Liver (tissue), 10 donors: ENCODE measurements at places on chromosomes 6 and 20. TPM values are rescaled to one million over a fixed set of nuclear protein-coding genes. Genes with fewer than 3 reads are reported as not detected.

GRCh38 chr6:163468738-163469137 lies 54.2 kb downstream of the QKI start:
- DNase-seq: no peak

DNA sequence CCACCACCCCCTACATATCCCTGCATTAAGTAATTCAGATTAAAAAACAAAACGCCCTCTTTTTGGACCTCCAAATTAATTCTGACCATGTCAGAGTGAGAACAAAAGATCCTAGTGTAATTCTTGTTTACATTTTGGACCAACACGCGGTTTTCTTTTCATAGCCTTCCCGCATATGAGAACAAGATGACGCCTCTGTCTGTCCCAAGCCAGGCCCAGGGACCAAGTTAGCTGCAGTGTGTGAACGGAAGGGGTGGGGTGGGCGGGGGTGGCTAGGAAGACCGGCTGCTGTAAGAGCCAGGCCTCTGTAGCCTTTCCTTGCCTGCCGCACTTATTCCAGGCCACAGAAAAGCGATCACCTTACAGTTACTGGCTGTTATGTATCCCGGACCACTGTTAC lies 68.0 kb downstream of the PLCG1 start:
- no peak for DNase-seq

DNA sequence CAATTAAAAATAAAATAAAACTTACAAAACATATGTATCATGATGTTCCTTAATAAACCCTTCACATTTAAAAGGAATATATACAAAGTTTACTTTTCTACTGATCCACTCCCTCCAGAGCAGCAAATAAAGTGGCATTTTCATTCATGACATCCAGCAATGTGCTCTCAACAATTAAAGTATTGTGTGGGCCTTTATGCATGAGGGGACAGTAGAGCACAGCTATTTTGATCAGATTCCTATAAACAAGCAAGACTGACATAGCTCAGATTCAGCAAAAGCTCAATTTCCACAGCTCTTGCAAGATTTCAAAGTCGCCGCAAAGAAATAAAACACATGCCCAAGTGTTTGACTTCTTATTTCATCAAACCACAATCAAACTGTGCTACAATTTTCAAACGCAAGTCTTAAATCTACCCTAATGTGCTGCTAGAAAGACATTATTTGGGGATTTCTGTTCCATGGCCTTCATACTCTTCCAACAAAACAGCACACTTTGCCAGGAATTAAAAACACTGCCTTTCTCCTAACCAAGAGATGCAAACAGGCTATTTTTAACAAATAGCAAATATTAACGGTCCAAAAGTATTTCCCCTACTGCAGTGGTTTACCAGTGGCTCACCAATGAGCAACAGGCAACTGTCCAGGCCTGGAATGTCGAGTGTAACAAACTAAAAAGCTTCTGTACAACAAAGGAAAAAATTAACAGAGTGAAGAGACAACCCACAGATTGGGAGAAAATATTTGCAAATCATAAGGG lies 52.3 kb downstream of the MBOAT1 start:
- no peak for DNase-seq

DNA sequence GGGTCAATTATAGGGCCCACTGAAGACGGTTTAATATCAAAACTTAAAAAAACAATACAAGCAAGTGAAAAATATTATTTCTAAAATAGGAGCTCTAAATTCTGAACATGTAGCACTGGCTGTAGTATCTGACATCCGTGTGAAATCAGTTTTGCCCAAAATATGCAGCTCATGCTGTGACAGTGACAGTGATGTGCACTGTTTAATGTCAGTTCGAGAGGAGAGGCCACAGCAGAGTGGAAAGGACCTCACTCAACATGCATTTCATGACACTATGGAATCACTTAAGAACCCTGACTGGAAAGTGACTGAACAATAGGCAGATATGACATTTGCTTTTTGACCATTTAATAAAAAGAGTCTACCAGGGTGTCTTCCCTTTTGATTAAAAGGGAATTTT lies 397.0 kb downstream of the FRK start:
- DNase-seq: no peak

DNA sequence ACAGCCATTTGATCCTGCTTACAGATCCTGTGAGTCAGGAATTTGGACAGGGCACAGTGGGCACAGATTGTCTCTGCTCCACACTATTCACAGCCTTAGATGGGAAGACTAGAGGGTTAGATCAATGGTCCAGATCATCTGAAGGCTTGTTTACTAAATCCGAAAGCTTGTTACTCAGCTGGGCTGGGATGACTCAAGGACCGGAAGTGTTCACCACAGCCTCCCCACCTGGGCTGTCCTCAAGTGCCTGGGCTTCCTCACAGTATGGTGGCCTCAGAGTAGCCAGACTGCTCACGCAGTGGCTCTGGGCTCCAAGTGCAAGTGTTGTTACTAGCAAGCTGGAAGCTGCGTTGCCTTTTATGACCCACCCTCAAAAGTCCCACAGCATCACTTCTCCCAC lies 75.4 kb upstream of the INSM1 start:
- DNase-seq: no peak

DNA sequence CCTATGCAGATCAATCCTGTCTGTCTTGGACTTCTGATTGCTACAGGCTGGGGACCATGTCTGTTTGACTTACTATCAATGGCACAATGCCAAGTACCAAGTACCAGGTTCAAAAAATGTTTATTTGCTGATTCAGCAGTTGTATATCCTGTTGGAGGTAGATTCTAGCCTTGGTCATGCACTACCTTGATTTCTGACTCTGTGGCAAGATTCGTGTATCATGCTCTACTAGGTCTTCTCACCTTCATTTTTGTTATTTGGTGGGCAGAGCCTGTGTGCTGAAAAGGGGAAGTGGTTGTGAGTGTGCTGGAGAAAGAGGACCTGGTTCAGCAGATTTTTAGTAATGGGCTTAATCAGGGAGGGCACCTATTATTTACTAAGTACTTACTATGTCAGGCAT lies 192.4 kb upstream of the MYLIP start:
- DNase-seq: no peak

The XKR7 gene
- 0.05 TPM for total RNA-seq

- no peak for DNase-seq
Observed at GRCh38 chr6:83176246-83176645, 16.8 kb downstream of the PGM3 start.

The FOXF2 gene
- total RNA-seq: 0.05 TPM

DNA sequence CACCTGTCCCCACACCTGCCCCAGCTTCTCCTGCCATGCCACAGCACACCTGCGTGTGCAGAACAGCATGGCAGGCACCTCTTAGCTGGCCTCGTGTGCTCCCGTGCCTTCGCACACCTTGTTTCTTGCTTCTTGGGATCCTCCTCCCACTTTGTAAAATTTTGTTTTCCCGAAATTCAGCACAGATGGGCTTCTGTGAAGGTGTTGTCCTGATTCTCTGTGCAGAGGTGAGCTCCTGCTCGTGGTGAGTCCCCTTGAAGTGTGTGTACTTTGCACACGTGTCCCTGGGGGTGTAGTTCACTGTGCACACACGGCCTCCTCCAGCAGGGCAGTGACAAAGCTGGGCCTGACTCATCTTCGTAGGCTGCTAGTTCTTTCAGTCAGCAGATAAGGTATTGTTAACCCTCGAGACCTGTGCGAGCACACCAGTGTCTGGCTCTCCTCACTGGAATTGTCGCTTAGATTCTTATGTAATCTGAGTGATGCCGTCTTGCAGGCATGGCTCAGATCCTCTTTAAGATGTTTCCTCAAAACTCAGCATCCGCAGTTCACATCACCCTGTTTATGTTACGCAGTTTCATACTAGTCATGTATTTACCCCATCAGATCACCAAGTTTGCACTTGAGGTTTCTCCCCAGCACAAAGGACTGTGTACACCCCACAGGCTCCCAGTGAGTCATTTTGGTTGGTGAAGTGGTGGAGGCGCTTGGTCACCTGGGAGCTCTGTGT lies 77.7 kb downstream of the CDYL start:
- DNase-seq: no peak

GRCh38 chr6:38355519-38355918 lies 284.2 kb downstream of the BTBD9 start:
- DNase-seq: no peak

DNA sequence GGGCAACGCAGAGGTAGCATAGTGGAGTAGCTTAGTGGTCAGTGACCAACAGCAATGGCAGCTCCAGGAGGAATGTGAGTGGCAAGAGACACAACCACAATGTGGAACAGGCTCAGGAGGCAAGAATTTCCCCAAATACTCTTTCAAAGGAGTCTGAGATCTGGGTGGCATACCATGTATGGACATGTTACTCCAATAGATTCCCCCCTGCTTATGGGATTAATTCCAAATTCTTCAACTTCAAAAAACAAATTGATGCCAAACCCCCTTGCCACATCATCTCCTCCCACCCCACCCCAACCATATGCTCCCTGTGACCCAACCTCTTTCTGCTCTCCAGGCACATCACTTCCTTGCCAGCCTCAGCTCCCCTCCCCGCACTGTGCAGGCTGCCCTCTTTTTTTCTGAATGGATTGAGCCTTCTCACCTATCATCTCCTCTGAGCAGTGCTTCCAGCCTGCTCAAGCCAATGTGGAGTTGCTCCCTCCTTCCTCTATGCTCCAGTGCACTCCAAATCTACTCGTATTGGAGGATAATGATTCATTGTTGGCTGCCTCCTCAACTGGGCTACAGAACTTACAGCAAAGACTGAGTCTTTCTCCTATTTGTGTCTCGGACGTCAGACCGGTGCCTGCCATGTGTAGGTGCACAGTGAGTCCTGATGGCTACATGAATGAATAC lies 93.0 kb upstream of the CEP85L start:
- DNase-seq: no peak

DNA sequence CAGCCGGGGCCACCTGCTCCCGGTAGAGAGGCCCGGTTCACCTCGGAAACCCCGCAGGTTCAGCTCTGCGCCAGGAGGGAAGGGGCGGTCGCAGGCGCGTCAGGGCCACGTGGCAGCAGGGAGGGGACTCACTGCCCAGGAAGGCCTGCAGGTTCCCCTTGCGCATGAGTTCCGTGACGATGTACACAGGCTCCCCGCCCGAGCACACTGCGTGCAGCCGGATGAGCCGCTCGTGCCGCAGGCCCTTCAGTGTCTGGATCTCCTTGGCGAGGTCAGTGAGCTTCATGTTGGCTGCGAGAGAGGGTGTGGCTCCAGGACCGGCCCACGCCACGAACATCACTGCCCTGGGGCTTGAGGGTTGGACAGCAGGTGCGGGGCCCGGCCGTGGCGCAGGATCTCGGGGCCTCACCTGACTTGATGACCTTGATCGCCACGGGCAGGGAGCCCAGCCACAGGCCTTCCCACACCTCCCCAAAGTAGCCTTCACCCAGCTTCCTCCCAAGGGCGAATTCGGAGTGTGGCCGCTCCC lies 4.9 kb upstream of the PTK6 start:
- no peak for DNase-seq

- no peak for DNase-seq
Observed at GRCh38 chr6:36171573-36171972, 25.0 kb upstream of the BRPF3 start.

GRCh38 chr20:39876976-39877635 lies 811.9 kb downstream of the MAFB start:
- peak; percentile 39 for DNase-seq

DNA sequence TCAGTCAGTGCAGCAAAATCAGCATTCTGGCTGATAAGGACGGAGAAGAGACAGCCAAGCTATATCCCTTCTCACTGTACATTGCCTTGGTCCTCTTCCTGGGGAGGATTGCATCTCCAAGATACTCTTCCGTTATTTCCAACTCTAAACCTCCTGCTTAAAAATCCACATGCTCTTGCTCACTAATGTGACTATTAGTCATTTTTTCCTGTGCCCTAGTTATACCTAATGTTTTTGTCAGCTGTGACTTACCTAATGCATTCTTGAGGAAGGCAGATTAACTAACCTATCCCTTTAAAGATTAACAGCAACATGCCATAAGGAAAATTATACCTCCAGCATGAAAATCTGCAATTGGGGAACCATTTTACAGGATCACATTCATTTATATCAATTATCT lies 317.6 kb downstream of the BTBD9 start:
- no peak for DNase-seq

The GRIK2 gene
- 0.05 TPM for total RNA-seq

GRCh38 chr20:32333181-32333987 lies 24.7 kb upstream of the ASXL1 start:
- DNase-seq: no peak

DNA sequence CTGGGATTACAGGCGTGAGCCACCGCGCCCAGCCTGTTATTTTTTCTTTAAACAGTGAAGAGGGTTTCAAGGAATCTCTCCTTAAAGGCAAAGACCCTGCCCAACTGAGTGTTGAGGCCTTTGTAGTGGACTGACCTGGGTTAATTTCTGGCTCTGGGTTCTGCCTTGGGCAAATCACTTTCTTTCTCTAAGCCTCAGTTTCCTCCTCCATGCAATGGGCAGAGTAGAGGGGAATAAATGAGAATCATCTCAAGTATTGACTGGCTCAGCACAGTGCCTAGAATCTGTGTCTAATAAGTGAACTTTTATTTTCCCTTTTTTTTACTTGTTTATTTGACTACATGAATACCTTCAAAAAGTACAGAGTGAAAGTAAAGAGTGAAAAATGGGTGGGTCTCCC lies 31.0 kb upstream of the SLC9A8 start:
- no peak for DNase-seq

DNA sequence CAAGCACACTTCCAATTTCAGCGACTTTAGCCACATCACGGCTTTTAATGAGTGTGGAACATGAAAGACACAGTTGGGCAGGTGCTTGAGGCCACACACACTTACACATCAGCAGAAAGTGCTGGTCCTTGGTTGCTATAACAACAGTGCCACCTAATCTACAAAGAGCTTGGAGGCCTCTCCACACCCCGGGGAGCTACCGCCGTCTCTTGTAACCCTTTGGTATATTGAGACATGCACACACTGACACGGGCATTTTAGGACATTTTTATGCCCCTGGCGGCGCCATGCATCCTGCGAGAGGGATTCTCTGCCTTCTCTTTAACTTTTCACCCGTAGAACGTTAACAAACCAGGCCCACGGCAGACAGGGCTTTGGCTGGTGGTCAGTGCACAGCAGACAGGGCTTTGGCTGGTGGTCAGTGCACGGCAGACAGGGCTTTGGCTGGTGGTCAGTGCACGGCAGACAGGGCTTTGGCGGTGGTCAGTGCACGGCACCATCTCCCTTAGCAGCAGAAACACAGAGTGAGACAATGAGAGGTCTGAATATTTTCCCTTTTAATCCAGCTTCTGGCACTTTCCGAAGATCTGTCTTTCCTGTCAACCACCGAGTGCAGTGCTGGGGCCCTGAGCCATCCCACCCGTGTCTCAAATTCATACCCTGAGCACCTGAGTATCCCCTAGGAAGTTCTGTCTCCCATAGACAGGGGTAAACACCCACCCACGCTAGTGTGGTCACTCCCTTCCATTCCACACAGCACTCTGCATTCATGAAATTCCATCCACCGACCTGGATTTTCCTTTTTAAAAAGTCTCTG lies 116.6 kb upstream of the RPS6KA2 start:
- no peak for DNase-seq

GRCh38 chr6:73242001-73242400 lies 16.7 kb upstream of the KHDC1L start:
- DNase-seq: no peak

DNA sequence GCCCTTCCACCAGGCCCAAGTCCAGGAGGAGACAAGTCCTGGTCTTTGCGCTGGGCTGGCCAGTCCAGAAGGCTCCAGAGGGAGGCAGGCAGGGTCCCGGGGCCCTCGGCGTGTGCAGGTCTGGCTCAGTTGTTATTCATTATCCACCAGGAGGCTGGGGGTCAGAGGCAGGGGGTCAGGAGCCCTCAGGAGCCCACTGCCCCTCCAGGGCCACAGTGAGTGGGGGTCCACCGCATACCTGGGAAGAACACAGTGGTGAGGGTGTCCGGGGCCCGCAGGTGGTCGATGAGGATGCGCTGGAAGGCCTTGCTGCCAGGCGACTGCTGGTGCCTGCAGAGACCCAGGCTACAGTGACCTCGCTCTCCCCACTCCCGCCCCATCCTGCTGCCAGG lies 4.4 kb upstream of the C20orf144 start:
- DNase-seq: no peak
